Epithelial cell of proximal tubule (primary cell): ENCODE measurements at places on chromosomes 1 and 21. TPM values are rescaled to one million over a fixed set of nuclear protein-coding genes. Genes with fewer than 3 reads are reported as not detected.

The RNU1-1 gene
- total RNA-seq: under 0.01 TPM in 2 replicates

The OR2T4 gene
- total RNA-seq: not detected in 2 replicates

GRCh38 chr1:46248122-46248920, 758 bp downstream of the RAD54L start:
- no peak for DNase-seq

GRCh38 chr1:210239349-210240111, 6.9 kb downstream of the SERTAD4 start:
- DNase-seq: peak; percentile 42

GRCh38 chr1:186682736-186683135, 2.5 kb upstream of the PTGS2 start:
- no peak for DNase-seq

GRCh38 chr1:80755944-80756343, 1044.8 kb upstream of the ADGRL2 start:
- no peak for DNase-seq

The C21orf58 gene
- 10.3 and 12.1 TPM in 2 replicates for total RNA-seq

The B3GALT2 gene
- not detected in 2 replicates for total RNA-seq
